Right hindlimb (tissue), 1 donor: ENCODE measurements at places on chromosomes 1 and 21.
A peak's percentile ranks its signal among the peaks of the same experiment; 100 is the strongest.

DNA sequence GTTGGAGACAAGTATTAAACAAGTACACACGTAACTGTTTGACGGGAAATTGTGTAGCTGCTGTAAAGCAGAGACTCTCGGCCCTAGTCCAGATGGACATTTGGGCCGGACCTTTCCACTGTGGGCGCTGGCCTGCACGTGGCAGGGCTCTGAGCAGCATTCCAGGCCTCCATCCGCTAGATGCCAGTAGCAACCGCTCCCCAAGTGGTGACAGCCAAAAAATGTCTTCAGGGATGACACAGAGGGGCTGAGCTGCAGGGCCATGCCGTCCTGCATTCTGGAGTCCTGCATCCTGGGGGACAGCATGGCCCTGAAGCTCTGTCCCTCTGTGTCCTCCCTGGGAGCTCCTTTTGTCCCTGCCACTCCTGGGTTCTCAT, 24.8 kb downstream of the A3GALT2 start:
- DNase-seq, result no peak

DNA sequence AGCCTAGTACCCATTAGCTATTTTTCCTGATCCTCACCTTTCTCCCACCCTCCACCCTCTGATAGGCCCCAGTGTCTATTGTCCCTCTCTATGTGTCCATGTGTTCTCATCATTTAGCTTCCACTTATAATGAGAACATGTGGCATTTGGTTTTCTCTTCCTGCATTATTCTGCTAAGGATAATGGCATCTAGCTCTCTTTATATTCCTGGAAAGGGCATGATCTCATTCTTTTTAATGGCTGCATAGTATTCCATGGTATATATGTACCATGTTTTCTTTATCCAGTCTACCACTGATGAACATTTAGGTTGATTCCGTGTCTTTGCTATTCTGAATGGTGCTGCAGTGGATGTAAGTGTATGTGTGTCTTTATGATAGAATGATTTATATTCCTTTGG, 178.9 kb downstream of the NEK7 start:
- no peak for DNase-seq

- no peak for DNase-seq
Measured at GRCh38 chr21:25691976-25692375, 42.7 kb downstream of the ATP5PF start.

DNA sequence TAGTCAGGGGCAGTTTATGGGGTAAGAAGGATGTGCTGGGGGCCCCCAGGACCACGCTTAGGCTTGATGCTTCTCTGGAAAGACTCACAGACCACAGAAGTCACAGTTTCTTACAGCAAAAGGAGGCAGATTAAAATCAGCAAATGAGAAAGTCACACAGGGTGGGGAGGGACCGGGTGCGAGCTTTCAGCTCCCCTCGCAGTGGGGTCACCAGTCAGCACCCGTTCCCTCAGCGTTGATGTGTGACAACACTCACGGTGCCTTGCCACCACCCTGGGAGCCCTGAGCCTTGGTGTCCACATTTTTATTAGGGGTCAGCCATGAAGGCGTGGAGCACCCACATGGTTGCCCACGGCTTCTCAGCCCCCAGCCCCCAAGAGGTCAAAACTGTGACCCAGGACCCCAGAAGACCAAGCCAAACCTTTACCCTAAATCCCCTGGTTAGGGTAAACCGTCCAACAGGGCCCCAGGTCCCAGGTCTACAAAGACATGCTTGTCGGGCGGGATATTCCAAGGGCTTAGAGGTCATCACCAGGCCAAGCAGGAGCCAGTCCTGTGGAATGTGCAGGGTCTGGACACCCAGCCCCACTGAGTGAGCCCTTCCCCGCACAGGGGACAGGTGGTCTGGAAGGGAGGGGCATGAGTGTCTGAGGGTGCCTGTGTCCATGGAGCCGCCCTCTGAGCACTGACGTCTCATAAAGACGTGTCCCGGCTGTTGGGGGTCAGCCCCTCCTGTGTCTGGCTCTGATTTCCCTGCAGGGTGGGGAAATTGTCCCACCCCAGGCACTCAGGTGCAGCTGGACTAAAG, 64.5 kb upstream of the ABCG1 start:
- peak; percentile 66 for DNase-seq

DNA sequence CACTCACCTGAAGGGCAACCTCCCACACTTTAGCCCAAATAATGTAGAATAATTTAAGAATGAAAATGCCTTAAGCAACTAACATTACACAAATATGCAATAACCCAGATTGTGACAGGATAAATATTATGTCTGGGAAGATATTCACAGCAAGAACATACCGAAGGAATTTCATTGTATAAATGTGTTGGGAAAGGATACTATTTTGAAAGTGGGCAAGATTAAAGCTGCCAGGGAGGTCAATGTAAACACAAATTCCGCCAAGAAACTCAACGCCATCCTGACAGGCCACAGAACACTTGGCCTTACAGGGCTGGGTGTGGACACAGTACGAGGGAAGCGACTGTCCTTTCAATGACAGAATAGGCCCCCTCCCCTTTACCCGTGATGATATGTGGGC, 173.3 kb downstream of the RUNX1 start:
- DNase-seq, result no peak

- no peak for DNase-seq
Measured at GRCh38 chr1:168455764-168456163, 88.0 kb downstream of the XCL2 start.

DNA sequence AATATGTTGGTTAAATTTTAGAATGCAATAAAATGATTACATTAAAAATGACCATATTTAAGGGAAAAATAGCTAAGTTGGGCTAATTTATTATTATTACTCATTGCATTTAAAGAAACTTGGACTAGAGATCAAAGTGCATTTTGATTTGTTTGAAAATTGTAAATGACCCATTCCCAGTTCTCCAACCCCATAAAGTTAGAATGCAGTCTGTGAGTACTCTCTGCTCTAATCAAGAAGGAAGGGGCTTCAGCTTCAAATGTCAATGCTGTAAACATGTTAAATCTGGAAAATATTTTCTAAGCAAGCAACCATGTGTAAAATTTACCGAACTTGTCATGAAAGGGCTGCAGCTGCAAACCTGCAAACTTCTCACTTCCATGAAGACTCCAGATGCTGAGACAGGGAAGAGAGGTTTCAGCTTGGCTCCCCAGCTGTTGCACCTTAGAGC, 232.7 kb downstream of the TTLL7 start:
- no peak for DNase-seq

GRCh38 chr1:148161053-148161901, 9.2 kb upstream of the NBPF11 start:
- DNase-seq, result no peak

GRCh38 chr1:202501281-202501680, 152.8 kb downstream of the PPP1R12B start:
- no peak for DNase-seq

- no peak for DNase-seq
Measured at GRCh38 chr1:26998429-26999300, 5.2 kb downstream of the TRNP1 start.

- peak; percentile 79 for DNase-seq
Measured at GRCh38 chr1:109640285-109640865, 15.5 kb upstream of the GSTM4 start.

- DNase-seq, result no peak
Measured at GRCh38 chr1:38088366-38088765, 41.8 kb upstream of the POU3F1 start.

- DNase-seq, result no peak
Measured at GRCh38 chr1:161943737-161944136, 79.9 kb downstream of the OLFML2B start.

DNA sequence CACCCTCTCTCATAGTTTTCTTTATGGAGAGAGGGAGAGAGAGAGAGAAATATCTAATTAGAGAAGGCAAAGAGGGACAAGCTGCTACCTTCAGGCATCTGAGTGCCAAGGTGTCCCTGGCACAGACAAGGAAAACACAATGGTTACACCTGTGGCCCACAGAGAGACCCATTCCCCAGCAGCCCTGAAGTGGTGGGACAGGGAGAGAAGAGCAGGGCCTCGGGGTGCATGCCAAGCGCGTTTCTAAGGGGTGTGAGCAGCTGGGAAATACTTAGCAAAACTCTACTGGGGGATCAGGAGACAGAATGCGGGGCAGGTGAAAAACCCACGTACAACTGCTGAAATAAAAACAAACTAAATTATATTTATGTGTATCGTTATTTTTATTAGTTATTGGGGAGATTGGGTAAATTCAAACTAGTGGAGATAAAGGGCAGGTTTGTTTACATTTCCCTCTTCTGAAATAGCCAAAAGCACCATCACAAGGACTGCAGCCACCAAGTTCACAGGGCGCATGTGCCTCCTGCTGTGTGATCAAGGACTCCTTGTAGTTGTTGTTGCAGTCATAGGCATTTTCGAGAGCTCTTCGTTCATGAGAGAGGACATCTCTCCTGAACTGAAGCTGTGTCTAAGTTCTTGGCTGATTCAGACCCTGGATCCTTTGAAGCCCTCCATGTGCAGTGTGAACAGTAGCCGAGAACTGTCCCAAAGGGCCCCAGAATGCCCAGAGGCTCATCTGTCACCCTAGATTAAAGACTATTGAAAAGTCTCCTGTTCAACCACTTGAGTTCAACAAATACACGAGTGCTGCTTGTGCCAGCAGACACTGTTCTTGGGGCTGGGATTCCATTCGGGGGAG, 737 bp upstream of the SERPINC1 start:
- DNase-seq, result no peak

GRCh38 chr1:183609313-183609712, 19.1 kb upstream of the NCF2 start:
- DNase-seq, result peak; percentile 58

- no peak for DNase-seq
Measured at GRCh38 chr1:2632051-2632430, 775 bp downstream of the MMEL1 start.

- no peak for DNase-seq
Measured at GRCh38 chr1:116679828-116680628, 12.5 kb upstream of the IGSF3 start.

DNA sequence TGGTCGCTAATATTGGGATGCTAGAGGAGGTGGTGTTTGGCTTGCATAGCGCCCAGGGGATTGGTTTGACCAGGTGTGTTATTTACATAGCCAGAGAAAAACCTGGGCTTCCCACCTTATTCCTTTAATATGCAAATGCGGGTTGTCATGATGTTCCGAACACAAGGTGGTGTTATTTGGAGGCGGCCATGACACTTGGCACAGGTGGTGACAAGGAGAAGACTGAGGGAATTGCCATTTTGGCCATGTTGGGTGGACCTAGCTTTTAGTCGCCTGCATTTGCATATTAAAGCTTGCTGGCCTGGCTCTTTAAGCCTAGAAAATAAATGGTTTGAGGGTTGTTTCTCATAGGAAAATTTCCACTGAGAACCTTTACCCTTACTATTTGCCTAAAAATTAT, 490.5 kb downstream of the SIPA1L2 start:
- no peak for DNase-seq

GRCh38 chr1:159090286-159091179, 14.0 kb upstream of the AIM2 start:
- DNase-seq, result no peak

DNA sequence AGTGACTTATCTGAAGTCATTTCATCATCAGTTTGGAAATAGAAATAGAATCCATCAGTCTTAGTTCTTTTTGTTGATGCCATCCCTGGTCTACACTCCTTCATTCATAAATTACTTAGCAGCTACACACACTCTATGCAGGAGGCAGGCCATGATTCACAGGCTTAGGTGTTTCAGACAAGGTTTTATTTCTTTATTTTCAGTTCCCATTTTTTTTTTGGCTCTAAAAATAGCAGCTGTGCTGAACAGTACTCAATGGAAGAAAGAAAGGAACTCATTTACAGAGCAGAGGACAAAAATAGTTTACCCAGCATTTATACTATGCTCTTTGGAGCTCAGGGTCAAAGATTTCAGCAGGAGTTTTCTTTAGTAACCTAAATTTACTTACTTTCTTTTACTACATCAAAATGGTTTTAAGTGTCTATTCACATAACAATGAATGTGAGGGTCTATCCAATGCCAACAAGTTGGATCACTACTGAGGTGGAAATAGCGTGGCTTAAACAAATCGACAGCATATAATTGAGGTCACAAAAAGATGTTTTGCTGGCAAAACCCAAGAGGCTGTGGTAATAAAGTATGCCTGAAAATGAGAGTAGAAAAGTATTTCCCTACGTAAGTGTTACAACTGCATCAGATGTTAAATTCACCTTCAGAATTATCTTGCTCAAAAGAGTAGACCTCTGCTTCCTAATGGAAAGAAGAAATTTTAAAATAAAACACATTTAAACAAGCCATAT, 7.7 kb downstream of the KRTAP19-8 start:
- DNase-seq, result no peak

DNA sequence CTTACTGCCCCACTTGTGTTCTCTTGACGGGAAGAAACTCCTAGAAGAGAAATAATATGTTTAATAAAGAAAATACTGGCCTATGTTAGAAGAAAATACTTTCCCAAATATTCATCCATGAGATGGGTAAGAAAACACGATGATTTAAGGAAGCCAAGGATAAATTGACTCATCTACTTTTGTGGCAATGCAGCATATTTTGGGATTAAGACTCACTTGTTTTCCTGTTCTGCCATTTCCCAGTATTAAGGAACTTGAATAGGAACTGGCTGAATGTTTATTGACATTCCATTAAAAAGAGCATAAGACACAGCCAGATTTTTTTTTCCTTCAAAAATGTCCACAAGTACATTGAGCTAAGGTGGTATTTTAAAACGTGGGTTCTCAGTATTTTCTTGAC, 10.9 kb upstream of the ADAMTS5 start:
- no peak for DNase-seq

GRCh38 chr1:47753808-47754207, 243.4 kb downstream of the TRABD2B start:
- DNase-seq, result no peak

DNA sequence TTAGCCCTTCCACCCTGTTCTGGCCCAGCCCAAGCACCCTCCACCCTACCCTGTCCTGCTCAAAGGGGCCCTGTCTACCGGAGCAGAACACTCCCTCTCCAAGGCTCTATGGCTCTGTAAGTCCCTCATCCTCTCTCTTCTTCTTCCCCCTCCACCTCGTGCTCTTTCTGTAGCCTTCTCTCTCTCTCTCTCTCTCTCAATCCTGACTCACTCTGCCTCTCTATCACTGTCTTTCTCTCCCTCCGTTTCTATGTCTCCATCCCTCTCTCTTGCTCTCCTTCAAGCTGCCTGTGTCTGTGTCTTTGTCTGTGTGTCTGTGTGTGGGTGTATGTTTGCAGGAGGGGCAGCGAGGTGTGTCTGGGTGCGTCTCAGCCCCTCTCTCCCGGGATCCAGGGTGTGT, 1.3 kb upstream of the ZNF678 start:
- DNase-seq, result no peak

DNA sequence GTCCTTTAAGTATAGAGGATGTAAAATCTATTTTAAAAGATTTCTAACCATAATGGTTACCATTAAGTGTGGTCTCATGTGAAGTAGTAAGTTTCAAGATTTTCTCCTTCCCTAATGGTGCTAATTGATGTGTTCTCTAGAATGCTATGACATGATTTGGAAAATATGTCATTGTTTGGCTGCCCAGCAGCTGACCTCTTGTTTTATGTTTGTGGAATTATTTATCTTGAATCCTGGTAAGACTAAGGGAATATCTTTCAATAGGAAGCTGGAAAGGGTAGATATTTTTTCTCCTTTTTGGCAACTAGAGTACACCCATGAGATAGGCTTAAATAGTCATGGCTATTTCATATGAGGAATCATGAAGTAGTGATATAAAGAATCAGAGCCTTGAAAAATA, 139.8 kb upstream of the CHODL start:
- peak; percentile 53 for DNase-seq

- DNase-seq, result no peak
Measured at GRCh38 chr21:19683492-19683891, 1279.9 kb upstream of the TMPRSS15 start.

- no peak for DNase-seq
Measured at GRCh38 chr1:23864801-23865542, 3.1 kb downstream of the FUCA1 start.

GRCh38 chr1:241115784-241116183, 241.2 kb downstream of the RGS7 start:
- DNase-seq, result no peak

- DNase-seq, result no peak
Measured at GRCh38 chr1:176696109-176696508, 233.1 kb downstream of the PAPPA2 start.
